Left forelimb (tissue), 1 donor: ENCODE measurements at places on chromosomes 11 and 22.

GRCh38 chr11:97092823-97093222 is 703.0 kb downstream of the JRKL start:
- no peak for DNase-seq

GRCh38 chr11:1360181-1360834 is 29.4 kb upstream of the BRSK2 start:
- DNase-seq: no peak

GRCh38 chr11:88174709-88175568 is at the start of gene RAB38:
TSS of gene RAB38 (minus strand) at chr11:88175443. CDS start at chr11:88175384, 59 bp downstream.
- DNase-seq: peak; percentile 71

GRCh38 chr11:96357794-96358193 is 14.8 kb upstream of the MAML2 start:
- DNase-seq: no peak

GRCh38 chr11:59009661-59010060 is 70.4 kb downstream of the GLYATL1 start:
- no peak for DNase-seq

DNA sequence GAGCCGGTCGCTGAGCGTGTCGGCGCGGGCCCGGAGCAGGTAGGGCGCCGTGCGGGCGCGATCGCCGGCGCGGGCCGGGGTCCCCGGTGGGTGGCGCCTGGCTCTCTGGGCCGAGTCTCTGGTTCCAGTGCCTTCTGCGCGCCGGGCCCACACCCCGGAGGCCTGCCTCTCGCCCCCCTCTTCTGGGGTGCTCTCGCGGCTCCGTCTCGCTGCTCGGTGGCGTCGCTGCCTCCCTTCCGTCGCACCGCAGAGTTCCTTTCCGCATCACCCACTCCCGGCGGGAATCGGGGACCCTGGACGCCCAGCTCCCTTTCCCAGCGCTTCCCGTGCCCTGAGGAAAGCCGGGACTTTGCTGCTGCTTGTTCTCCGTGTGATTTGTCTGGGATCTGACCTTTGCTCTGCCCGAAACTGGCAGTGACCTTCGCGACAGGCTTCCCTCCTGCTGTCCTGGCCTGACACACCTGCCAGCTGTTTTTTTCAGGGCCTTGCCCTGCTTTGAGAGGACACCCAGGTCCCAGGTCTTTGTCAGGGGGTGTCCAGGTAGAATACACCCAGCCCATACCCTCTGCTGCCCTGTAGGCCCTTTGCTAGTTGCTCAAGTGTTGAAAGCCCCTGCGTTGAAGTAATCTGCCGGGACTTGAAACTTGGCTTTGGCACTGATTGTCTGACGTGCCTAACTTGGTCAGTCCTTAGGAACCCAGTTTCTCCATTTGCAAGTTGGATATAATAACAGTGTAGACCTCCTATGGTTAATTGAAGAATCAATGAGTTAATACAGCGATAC is 711 bp downstream of the FDX1 start:
- no peak for DNase-seq

DNA sequence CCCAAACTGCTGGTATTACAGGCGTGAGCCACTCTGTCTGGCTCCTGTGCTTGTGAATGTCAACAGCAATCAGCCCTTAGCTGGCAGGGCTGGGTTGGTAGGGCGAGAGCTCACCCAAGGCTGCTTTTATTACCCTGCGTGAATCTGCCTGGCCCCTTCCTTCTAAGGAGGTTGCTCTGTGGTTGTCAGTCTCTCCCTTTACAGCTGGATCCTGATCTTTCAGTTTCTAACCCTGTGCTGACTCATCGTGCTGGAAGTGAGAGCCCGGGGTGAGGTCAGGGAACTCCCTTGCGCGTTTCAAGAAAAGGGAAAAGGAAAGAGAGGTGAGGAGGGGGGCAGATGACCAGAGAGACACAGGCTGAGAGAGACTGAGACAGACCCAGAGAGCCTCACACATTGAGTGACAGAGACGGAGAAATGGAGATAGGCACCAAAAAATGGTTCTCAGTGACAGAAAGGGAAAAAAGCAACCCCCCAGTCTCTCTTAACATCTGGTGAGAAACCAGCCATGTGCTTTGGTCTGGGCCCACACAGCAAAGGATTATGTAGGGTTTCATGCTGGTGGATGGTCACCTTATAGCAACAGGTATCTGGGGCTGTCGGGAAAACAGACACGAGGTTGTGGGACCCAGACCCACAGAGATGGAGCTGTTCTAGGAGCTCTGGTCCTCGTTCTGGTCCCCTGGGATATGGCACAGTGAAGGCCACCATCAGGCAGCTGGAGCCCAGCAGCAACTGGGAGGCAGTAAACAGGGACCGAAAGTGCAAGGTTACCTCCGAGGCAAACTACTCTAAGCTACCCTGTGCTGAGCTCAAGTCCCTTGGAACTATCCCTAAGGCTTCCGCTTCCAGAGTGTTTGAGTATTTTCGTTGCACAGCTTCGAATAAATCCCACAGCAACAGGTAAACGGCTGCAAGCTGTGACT is 2.5 kb downstream of the TCN2 start:
- no peak for DNase-seq

- DNase-seq: no peak
Observed at GRCh38 chr11:121006922-121007321, 17.0 kb upstream of the TBCEL start.
